ENCODE measurements at places on chromosomes 7 and 10.

DNA sequence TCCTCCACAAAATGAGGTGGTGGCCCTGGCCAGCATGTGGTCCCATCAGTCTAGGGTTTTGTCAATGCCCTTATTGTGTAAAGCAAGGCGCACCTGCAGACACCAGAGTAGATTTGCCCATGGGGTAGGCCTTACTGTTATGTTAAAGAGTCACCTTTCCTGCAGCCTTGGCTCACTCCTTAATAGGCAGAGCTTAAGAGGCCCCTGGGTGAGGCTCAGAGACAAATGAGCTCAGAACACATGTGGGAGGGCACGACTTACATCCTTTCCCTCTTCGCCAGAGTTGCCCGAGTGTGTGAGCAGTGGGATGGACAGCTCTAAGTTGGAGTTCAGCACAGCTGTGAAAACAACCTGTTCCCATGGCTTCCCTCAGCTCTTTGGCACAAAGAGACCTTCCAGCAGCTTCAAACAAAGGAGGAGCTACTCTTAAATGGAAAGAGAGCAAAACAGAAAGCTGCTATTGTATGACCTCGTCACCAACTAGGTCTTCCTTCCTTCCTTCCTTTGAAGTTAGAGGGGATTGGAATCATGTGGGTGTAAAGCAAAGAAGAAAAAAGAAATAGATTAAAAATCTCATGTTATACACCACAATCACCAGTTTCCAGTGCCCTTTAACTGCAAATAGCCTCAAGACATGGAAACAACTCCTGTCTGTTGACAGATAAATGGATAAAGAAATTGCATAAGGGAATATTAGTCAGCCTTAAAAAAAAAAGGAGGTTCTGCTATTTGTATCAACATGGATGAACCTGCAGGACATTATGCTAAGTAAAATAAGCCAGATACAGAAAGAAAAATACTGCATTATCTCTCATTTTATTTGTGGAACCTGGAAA lies 11.9 kb upstream of the XPNPEP1 start:
- DNase-seq, result no peak

- DNase-seq, result no peak
Observed at GRCh38 chr10:71523756-71524155, 127.0 kb downstream of the CDH23 start.

GRCh38 chr7:149624006-149624405 lies 126.4 kb upstream of the ZNF746 start:
- DNase-seq, result peak; percentile 17

DNA sequence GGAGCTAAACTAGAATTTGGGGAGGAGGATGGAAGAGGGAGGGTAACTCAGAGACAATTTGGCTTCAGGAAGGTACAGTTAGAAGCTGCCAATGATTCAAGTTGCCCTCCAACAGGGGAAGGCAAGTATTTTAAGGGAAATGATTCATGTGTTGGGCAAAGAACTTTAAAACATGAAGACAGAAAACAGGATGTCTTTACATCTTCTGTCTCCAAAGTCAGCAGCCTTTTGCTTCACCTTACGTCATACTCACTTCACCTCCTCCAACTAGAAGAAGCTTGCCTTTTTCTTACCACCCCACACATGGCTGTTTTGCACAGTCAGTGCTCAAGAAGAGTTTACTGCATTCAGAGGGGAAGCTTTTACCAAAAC lies 36.1 kb downstream of the PPP1R3C start:
- DNase-seq, result no peak

DNA sequence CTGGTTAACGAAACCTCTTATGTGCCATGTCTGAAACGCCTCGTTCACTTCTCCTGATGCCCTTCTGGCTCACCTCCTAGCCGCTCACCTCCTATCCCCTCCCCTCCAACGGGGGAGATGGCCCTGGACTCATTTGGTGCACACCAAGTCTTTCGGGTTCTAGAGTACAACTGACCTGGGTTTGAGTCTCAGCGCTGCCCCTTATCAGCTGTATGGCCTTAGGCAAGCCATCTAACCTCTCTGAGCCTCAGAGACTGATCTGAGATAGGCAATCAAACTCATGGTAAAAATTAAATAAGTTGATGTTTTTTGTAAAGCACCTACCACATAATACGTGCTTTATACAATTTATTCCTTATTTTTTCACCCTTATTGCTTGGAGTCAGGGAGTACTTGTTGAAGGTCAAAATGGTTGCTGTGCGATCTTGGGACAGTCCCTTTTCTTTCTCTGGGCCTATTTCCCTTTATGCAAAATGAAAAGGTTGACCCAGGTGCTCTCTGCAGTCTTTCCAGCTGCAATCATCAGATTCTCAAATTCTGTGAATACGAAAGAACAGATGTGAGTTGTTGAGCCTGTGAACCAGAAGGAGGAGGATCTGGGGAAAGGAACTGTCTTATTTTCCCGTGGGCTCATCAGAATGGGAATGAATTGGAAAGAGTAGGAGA lies 31.2 kb upstream of the PLEKHA1 start:
- DNase-seq, result no peak

GRCh38 chr10:11245095-11245479 lies 227.4 kb downstream of the CELF2 start:
- DNase-seq, result no peak

DNA sequence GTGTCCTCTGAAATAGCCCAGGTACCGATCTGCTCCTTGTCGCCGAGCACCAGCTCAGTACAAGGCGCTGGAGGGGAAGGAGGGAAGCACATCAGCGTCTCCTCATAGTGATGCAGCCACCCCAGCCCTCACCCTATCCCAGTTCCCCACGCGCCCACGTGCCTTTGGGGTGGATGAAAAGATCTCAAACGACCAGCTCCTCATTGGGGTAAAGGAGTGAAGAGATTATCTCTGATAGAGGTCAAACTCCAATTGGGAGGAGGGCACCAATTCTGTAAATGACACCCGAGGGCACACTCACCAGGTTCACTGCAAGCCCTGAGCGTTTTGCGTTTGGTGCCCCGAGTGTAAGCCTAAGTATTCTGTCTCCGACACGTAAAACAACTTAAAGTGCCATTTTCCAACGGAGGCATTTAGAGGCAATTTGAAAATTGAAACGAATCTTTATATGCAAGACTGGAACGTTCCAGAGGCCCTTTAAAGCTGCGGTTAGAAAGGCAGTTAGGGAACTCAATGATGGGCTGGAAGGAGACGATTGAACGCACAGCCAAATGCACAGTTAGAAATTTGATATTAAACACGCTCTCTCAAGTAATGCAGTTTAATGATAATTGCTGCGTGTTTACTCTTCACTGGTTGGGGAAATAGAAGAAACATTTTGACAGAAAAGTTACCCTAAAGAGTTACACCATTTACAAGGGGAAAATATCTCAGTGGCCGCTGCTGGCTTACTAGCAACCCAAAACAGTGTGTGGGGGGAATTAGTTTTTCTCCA lies 8.9 kb upstream of the EMX2 start:
- DNase-seq, result no peak

GRCh38 chr7:122143376-122143750 lies 686 bp downstream of the AASS start:
- DNase-seq, result no peak

DNA sequence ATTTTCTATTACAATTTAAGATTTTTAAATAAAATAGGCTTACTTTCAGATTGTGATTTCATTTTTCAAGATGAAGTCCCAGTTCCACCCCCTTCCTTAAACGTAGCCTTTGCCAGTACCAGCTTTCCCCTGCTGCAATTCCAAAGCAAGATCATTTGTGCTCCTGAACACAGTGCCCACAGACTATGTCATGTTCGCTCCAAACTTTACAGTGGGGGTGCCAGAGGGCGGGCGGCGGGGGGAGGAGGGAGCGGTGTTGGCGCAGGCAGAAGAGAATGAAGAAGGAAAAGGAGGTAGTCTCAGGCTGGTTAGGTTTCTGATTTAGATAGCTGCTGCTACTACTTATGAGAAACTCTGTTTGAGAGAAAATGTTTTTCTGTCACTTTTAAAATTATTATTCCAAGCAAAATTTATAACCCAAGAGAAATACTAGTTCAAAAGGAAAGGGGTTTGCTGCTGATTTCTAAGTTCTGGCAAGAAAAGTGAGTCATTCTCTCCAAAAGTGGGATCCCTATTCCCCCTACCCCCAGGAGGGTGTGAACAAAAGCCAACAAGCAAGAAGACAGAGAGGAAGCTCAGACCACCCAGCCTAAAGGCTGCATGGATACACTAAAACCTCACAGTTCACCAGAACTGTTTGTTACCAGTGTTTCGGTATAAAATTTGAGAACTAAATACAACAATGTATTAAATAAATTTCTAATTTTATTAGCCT lies 109.6 kb downstream of the SRPK2 start:
- no peak for DNase-seq

DNA sequence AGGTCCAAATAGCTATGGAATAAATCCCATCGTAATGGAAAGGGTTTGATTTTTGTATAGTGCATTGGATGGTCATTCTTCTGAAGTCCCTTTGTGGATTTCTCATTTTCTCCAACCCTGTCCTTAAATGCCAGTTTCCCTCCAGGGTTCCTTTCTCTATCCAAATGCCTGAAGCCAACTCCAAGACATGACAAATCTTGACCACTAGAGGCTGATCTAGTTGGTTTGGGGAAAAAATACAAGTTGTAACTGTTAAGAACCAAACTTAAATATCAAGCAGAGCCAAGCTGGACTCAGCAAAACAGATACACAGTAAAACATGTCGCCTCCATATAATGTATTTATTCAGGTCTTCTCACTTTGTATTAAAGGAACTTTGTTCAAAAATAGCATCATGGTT lies 28.7 kb downstream of the FRMD4A start:
- DNase-seq, result no peak

- no peak for DNase-seq
Observed at GRCh38 chr7:37769291-37769690, 79.1 kb upstream of the NME8 start.

GRCh38 chr10:61888744-61889143 lies 12.8 kb upstream of the ARID5B start:
- no peak for DNase-seq

DNA sequence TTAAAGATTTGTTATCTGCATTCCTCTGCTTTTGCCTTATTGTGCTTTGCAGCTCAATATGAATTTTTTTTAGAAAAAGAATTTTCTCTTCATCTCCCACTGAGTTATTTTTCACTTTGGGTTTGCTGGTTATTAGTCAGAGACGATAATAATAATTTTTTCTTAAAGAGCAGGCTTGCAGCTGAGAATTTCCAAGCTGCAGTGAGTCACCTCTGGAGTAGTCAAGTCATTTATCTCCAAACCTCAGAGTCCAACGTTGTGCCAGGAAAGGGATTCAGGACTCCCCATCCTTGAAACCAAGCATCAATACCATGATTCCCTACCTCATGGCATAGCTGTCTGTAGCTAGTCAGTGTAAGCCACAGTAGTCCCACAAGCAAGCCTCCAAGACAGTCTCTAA lies 15.2 kb upstream of the EGR2 start:
- DNase-seq, result no peak

GRCh38 chr7:105643851-105644250 lies 62.6 kb upstream of the EFCAB10 start:
- no peak for DNase-seq

DNA sequence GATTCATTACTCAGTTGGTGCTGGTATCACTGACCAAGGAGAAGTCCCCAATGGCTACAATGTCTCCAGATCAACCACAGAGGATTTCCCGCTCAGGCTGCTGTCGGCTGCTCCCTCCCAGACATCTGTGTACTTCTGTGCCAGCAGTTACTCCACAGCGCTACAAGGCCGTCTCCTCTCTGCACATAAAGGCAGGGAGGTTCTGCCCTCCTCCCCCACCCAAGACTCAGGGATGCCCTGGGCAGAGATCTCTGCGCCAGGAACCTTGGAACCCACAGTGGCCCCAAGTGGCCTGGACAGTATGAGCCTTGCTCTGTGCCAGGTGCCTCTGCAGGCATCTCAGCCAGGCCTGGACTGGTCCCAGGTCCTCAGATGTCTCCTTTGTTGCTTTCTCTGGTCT lies 193.4 kb upstream of the PRSS58 start:
- DNase-seq, result no peak

DNA sequence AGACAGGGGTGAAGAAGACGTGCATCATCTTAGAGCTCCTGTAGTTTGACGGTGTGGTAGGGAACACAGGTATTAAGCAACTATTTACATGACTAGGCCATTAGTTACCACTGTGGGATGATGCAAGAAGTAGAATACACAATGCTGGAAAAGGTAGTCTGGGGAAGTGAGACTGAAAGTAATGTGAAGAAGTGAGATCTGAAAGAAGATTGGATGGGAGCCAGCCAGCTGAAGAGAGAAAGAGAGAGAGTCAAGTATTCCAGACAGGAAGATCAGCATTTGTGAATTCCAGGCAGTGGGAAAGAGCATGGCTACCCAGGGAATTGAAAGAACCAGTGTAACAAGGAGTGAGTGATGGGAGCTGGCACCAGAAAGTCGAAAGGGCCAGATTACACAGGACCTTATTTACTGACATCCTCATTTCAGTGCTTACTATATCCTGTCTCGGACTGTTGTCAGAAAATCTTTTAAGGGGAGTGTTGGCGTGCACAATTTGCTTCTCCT lies 4.0 kb upstream of the CFAP58 start:
- no peak for DNase-seq

DNA sequence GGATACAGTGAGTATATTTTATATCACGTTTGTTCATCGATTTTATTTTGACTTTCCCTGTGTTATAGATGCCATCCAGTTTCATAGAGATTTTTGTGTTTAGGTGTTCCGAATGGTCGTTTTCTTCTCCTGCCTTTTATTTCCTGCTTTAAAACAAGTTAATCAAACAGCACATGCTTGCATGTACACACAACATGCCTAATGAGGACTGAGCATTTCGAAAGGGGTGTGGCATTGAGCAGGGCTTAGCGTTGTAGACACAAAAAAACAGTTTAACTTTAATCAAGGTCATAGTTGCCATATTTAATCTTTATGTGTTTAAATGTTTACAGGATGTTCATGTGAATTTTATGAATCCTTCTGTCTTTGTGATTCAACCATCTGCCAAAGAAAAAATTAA lies 430.5 kb upstream of the GALNT17 start:
- DNase-seq, result no peak

DNA sequence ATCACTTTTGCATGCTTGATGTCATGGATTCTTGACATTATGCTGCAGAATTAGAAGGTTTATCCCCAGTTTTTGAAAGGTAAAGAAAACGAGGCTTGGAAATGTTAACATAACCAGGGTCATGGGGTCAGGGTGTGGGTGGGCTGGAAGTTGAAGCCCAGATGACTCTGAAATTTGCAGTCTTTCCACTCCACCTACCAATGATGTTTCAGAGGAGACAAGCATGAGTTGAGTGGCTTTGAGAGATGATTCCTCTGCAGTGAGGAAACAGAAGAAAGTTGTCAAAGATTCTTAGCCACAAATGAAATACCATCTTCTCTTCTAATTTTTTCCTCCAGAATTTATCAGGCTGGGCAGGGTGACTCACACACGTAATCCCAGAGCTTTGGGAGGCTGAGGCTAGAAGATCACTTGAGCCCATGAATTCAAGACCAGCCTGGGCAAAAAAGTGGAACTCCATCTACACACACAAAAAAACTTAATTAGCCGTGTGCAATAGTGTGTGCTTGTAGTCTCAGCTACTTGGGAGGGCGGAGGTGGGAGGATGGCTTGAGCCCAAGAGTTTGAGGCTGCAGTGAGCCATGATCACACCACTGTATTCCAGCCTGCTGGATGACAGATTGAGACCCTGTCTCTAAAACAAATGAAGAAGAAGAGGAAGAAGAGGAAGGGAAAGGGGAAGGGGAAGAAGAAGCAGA lies 239.1 kb upstream of the AUTS2 start:
- no peak for DNase-seq
